CMK (cell line): ENCODE measurements at places on chromosomes 13 and 19.

DNA sequence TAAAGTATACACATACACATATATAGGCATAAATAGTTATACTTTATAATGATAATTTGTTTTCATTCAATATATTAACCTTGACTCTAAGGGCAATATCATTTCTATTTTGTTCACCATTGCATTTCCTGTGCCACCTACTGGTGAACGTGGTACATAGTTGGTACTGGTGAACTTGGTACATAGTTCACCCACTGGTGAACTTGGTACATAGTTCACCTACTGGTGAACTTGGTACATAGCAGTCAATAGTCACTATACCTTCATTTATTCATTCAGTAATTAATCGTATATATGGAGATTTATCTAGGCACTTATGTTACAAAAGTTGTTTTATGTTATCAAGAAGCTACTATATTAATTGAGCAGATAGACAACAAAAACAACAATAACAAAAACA lies 172.6 kb upstream of the ATXN8OS start:
- DNase-seq, result peak; percentile 5

- DNase-seq, result no peak
These were observed 2.6 kb downstream of the MBNL2 start for GRCh38 chr13:97224544-97225300.

GRCh38 chr13:79432992-79433391 lies 26.9 kb upstream of the RBM26 start:
- no peak for DNase-seq

- DNase-seq, result no peak
These were observed 156.8 kb downstream of the RGCC start for GRCh38 chr13:41613984-41614661.

DNA sequence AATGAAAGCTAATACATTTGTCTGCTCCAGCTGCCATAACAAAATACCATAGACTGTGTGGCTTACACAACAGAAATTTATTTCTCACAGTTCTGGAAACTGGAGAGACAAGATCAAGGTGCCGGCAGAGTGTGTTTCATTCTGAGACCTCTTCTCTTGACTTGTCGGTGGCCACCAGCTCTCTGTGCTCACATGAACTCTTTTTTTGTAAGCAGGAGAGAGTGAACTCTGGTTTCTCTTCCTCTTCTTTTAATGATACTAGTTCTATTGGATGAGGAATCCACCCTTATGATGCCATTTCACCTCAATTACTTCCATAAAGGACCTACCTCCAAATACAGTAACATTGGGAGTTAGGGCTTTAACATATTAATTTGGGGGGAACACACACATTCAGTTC lies 11.7 kb downstream of the KCTD12 start:
- DNase-seq, result no peak

DNA sequence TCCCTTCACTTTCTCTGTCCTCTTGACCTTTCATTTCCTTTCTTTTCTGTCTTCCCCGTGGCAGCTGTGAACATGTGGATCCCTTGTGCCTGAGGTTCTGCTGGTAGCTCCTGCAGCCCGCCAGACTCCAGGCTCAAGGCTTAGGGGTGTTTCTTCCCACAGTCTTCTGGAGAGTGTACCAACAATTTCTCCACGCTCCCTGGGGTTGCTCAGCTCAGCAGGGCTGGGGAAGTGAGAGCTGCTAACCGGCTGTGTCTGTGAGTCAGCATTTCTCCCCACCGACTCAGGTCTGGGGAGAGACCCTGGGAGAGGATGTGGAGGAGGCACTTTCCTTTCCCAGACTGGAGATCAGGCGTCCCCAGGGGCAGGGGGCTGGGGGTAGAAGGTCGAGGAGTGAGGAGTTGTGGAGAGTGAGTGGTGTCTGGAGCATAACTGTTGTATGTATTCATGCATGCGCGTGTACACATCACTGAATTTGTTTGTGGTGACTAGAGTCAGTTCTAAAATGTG lies 193.6 kb downstream of the KCNRG start:
- peak; percentile 68 for DNase-seq

DNA sequence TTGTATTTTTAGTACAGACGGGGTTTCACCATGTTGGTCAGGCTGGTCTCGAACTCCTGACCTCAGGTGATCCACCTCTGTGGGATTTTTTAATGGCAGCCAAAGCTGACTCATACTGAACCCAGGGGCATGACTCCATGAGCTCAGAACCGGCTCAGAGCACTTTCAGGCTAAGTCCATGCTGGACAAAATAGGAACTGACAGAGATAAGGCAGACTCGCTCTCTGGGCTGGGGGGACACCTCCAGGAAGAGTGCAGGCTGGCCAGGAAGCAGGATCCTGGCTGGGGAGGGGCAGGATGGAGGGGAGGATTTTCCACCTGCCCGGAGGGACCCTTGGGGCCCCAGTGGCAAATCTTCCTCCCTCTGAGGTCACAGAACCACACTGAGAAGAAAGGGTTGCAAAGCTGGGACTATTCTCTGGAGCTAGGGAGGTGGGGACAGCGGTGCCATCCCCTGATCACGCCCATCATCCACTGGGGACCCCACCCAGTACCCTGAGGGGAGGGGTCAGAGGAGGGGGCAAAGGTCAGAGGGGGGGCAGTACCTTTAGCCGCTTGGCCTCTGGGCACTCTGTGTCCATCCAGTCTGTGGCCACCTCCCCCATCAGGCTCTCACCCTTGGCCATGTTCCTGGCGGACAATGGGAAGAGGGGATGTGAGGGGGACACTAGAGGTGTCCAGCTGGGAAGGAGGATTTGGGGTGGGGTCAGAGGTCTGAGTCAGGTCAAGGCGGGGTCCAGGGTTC lies 31.1 kb downstream of the NOTCH3 start:
- DNase-seq, result no peak

DNA sequence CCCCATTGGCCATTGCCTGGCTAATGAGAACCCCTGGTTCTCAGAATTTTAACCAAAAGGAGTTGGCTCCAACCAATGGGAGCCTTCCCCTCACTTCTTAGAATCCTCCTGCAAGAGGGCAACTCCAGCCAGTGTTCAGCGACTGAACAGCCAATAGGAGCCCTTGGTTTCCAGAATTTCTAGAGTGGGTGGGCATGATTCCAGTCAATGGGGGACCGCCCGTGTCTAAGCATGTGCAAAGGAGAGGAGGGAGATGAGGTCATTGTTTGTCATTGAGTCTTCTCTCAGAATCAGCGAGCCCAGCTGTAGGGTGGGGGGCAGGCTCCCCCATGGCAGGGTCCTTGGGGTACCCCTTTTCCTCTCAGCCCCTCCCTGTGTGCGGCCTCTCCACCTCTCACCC lies 9.5 kb upstream of the SWSAP1 start:
- DNase-seq, result no peak

- DNase-seq, result no peak
These were observed 9.8 kb downstream of the PARP4 start for GRCh38 chr13:24502533-24503378.

DNA sequence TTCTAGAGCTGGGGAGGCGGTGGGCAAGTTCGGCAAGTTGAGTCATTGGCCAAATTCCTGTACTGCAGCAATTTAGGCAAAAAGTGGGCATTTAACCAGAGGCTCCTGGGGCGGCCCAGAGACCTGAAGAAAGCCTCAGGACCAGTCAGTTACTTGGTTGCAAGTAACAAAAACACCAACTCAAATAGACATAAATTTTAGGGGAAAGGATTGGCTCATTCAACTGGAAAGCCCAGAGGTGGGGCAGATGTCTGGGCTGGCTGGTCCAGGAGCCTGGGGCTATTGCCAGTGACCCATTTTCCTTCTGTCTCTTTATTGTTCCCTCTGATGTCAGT lies 97.1 kb downstream of the SIPA1L3 start:
- DNase-seq, result no peak

- DNase-seq, result no peak
These were observed 19.7 kb downstream of the NEK5 start for GRCh38 chr13:52109116-52109670.

DNA sequence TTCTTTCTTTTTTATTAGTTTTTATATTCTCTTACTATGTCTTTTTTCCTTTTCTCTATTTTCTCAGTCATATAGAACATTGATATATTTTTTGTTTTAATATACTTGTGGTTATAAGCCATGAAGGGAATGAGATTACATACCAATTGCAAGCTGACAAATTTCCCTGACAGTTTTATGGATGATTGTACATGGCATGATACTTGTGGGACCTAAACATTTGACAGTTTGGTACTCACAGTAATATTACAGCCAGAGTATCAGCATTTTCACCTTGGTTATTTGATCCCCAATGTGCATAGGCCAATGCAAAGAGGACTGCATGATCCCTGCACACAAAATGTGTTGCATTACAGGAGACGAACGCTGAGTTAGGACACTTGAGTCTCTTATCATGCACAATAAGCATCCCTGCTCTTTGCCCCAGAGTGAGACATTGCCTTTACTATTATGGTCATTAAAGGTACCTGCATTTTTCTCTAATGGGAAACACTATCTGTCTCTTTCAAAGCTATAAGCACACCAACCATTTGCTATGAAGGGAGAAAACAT lies 713.4 kb upstream of the PCDH20 start:
- DNase-seq, result no peak
